A375 (cell line): ENCODE measurements at places on chromosomes 13 and 19. TPM values are rescaled to one million over a fixed set of nuclear protein-coding genes. Genes with fewer than 3 reads are reported as not detected.

Gene KIR3DL2
- total RNA-seq: not detected in 2 replicates

Gene FFAR1
- 0.16 TPM in 1 of 2 replicates, not detected in the other for total RNA-seq

Gene ZNF284
- total RNA-seq: 1.2 and 1.7 TPM in 2 replicates

Gene KCNN4
- total RNA-seq: 150 and 157 TPM in 2 replicates

Gene RETN
- not detected in 2 replicates for total RNA-seq

Gene NLRP9
- total RNA-seq: not detected in 2 replicates

Gene CDC42EP5
- 6.3 and 6.6 TPM in 2 replicates for total RNA-seq

Gene MTRF1
- total RNA-seq: 12.5 and 14.4 TPM in 2 replicates

Gene PTPRH
- total RNA-seq: 16.5 and 18.5 TPM in 2 replicates
